ENCODE measurements at places on chromosomes 2 and 18. TPM values are rescaled to one million over a fixed set of nuclear protein-coding genes. Genes with fewer than 3 reads are reported as not detected.

The CAPN14 gene
- total RNA-seq, result 0.03 TPM

The ERFE gene
- total RNA-seq, result 9.1 TPM

The DYSF gene
- 0.50 TPM for total RNA-seq

The EN1 gene
- total RNA-seq, result 0.70 TPM

The FN1 gene
- 192 TPM for total RNA-seq

The WBP1 gene
- 85.2 TPM for total RNA-seq

The ABCG5 gene
- total RNA-seq, result not detected

The TNFAIP6 gene
- total RNA-seq, result 1.2 TPM

The SLC4A1AP gene
- total RNA-seq, result 29.7 TPM

The ALPI gene
- total RNA-seq, result not detected

The DCC gene
- not detected for total RNA-seq

The GAL3ST2 gene
- 0.42 TPM for total RNA-seq

The AQP12A gene
- total RNA-seq, result not detected

The ARHGEF4 gene
- 7.4 TPM for total RNA-seq

The MYCN gene
- not detected for total RNA-seq

The SF3B1 gene
- total RNA-seq, result 130 TPM

The LINC00305 gene
- not detected for total RNA-seq

The CELF4 gene
- total RNA-seq, result not detected

The LRRC30 gene
- not detected for total RNA-seq

The MOB1A gene
- total RNA-seq, result 90.4 TPM

The TEX44 gene
- total RNA-seq, result not detected

The PRPF40A gene
- 93.4 TPM for total RNA-seq

The CCDC138 gene
- total RNA-seq, result 7.8 TPM

The GKN1 gene
- 0.56 TPM for total RNA-seq

The ANKRD23 gene
- 1.5 TPM for total RNA-seq

The TTN gene
- under 0.01 TPM for total RNA-seq

The AKAIN1 gene
- not detected for total RNA-seq

The SLC9A4 gene
- not detected for total RNA-seq

The CYP20A1 gene
- 8.8 TPM for total RNA-seq

The NT5C1B gene
- total RNA-seq, result not detected

The NYAP2 gene
- total RNA-seq, result not detected

The CD28 gene
- not detected for total RNA-seq

The B3GNT7 gene
- 2.6 TPM for total RNA-seq

The TRABD2A gene
- total RNA-seq, result 12.1 TPM

The CCDC148 gene
- total RNA-seq, result 0.42 TPM

The ELOA2 gene
- total RNA-seq, result not detected

The KIAA2012 gene
- not detected for total RNA-seq

The ST6GAL2 gene
- 16.1 TPM for total RNA-seq

The GKN2 gene
- total RNA-seq, result 2.2 TPM

The ABHD1 gene
- 1.6 TPM for total RNA-seq

The SLC1A4 gene
- total RNA-seq, result 10.3 TPM

Data from A549 treated with Mapracorat at 1 μM for 4 hours (cell line).